CD4-positive, CD25-positive, alpha-beta regulatory T cell (primary cell): ENCODE measurements at places on chromosomes 1 and 21. TPM values are rescaled to one million over a fixed set of nuclear protein-coding genes. Genes with fewer than 3 reads are reported as not detected.
A peak's percentile ranks its signal among the peaks of the same experiment; 100 is the strongest.

- peaks cover 2% of the 10 kb centered on the region for H3K27me3 ChIP-seq
- H3K27ac ChIP-seq: no peak overlapping the region
- H3K4me1 ChIP-seq: peaks cover 25% of the 10 kb centered on the region
- H3K36me3 ChIP-seq: no peaks in the 10 kb centered on the region
- H3K4me3 ChIP-seq: peak overlapping the region; percentile 90
These were observed 642 bp upstream of the CREG1 start for GRCh38 chr1:167554028-167554779.

DNA sequence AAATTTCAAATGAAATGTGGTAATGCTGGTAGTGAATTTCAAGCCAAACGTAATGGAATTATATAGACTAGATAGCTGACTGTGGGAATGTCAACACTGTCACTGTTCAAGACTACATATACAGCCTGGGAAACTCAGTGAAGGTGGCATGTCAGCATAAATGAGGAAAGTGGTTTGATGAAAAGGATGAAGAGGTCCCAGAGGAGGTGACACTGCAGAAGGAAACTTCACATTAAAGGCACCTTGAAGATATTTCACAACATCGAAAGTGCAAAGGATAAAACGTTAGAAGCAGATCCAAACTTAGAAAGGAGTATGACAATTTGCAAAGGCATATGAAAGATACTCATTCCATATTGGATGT is 25.7 kb downstream of the MAPKAPK2 start:
- no peak overlapping the region for H3K4me3 ChIP-seq
- H3K36me3 ChIP-seq: no peaks in the 10 kb centered on the region
- H3K27me3 ChIP-seq: no peaks in the 10 kb centered on the region
- DNase-seq: no peak

DNA sequence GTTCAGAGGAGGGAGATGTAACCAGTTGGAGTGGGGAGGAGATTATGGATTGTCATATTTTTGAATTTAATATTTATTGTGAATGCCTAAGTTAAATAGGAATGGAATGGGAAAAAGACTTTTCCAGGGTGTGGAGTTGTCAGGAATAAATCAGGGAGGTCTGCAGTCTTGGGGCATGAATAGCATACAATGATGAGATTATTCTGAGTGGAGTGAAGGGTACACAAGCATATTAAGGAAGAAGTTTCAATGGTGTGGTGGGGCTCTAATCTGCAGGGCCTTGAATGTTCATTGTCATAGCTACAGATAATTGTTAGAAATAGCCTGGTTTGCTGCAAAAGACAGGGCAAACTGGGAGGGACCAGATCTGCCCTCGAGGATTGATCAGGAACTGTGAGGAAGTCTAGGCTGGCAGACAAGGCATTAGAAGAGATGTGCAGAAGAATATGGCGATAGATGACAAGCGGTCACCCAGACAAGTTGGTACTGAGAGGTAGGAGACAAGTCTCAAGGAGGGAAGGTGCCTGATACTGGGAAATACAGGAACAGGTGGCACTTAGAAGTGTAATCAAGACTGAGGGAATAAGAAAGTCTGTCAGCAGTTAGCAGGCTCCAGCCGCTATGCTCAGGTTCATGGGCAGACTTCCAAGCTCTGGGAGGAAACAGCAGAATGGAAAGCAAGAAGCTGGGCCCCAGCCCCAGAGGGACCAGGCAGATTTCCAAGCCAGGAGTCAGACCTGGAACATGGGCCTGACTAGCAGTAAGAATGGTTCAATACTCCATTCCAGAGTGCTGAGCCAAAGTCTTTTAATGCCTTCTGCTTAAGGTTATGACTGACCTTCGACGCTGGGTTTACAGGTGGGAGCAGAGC is 20.9 kb upstream of the RGL1 start:
- H3K27ac ChIP-seq: no peak overlapping the region
- H3K4me3 ChIP-seq: no peak overlapping the region
- H3K36me3 ChIP-seq: no peaks in the 10 kb centered on the region
- H3K27me3 ChIP-seq: no peaks in the 10 kb centered on the region
- H3K4me1 ChIP-seq: no peaks in the 10 kb centered on the region

GRCh38 chr1:55347866-55348265 is 132.7 kb upstream of the USP24 start:
- no peak overlapping the region for H3K27ac ChIP-seq
- no peaks in the 10 kb centered on the region for H3K4me1 ChIP-seq

- H3K4me3 ChIP-seq: no peak overlapping the region
- no peak for DNase-seq
- H3K27ac ChIP-seq: no peak overlapping the region
- H3K4me1 ChIP-seq: no peaks in the 10 kb centered on the region
These were observed 6.4 kb downstream of the PBX1 start for GRCh38 chr1:164565357-164565756.

DNA sequence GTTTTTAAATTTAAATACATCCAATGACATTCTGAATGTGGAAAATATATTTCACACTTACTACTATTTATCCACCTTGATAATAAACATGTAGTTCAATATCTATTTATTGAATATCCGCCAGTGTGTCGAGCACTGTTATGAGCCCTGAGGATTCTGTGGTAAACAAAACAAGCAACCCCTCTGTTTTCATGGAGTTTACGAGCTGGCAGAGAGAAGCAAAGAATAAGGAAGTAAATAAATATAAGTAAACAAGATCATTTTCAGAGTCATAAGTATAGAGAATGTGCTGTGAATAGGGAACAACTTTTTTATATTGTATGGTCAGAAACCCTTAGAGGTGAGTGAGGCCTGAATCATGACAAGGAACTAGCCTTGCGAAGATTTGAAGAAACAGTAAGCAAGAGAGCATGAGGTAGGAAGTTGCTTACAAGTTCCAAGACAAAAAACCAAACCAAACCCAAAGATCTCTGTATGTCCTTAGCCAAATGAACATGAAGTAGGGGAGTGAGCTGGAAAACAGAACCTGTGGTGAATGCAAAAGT is 6.4 kb upstream of the SERBP1 start:
- H3K36me3 ChIP-seq: no peaks in the 10 kb centered on the region
- no peak overlapping the region for H3K27ac ChIP-seq

DNA sequence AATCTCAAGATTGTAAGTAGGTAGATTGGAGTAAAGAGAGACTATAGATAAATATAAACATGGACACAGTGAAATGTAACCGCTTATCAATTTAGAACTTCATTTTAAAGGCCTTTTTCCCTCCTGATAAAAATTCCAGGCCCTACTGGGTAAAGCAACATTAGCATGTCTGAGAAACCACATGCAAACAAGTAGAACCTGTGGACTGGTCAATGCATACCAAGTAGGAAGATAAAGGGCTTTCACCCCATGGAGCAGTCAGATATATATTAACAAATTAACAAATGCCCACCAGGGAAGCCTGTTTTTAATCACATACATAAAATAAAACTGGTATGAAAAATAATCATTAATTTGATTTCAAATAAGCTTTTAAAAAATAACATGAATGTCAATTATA is 8.1 kb downstream of the DPH5 start:
- H3K27me3 ChIP-seq: no peaks in the 10 kb centered on the region
- H3K27ac ChIP-seq: no peak overlapping the region
- H3K36me3 ChIP-seq: peaks cover 18% of the 10 kb centered on the region
- no peaks in the 10 kb centered on the region for H3K4me1 ChIP-seq
- DNase-seq: no peak

GRCh38 chr1:223487887-223488259 is 94.7 kb downstream of the CCDC185 start:
- DNase-seq: no peak
- H3K27me3 ChIP-seq: no peaks in the 10 kb centered on the region
- H3K4me1 ChIP-seq: peaks cover under 1% of the 10 kb centered on the region
- H3K36me3 ChIP-seq: no peaks in the 10 kb centered on the region
- no peak overlapping the region for H3K4me3 ChIP-seq

DNA sequence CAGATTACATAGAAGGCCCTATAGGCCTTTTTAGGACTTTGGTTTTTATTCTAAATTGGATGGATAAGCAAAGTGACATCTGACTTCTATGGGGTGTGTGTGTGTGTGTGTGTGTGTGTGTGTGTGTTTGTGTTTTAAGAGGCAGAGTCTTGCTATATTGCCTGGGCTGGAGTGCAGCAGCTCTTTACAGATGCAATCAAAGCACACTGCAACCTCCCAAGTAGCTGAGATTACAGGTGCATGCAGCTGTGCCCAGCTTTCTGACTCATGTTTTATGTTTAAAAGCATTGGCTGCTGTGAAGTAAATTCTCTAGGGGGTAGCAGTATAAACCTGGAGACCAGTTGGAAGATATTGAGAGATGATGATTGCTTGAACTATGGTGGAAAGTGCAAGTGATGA is 12.4 kb upstream of the EVI5 start:
- no peaks in the 10 kb centered on the region for H3K4me1 ChIP-seq
- H3K4me3 ChIP-seq: no peak overlapping the region
- no peak overlapping the region for H3K27ac ChIP-seq
- H3K27me3 ChIP-seq: peaks cover 12% of the 10 kb centered on the region
- H3K36me3 ChIP-seq: no peaks in the 10 kb centered on the region
- DNase-seq: no peak

DNA sequence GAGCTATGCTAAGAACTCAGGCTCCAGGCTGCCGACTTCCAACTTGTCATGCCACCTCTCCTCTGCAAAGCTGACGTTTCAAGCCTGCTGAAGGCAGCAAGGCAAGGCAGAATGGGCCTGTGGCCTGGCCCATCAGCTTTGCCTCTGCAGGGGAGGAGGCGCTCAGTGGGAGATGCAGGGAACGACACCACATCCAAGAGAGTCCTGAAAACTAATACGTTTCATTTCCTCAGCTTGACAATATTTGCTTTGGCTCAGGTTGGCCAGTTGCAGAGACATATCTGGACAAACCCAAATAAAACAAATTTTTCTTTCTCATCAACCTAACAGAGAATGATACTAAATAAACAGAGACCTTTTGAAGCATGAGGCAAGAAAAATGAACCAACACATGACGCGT is 35.3 kb downstream of the BEND5 start:
- no peak overlapping the region for H3K4me3 ChIP-seq
- no peaks in the 10 kb centered on the region for H3K36me3 ChIP-seq
- no peaks in the 10 kb centered on the region for H3K27me3 ChIP-seq
- H3K4me1 ChIP-seq: no peaks in the 10 kb centered on the region

DNA sequence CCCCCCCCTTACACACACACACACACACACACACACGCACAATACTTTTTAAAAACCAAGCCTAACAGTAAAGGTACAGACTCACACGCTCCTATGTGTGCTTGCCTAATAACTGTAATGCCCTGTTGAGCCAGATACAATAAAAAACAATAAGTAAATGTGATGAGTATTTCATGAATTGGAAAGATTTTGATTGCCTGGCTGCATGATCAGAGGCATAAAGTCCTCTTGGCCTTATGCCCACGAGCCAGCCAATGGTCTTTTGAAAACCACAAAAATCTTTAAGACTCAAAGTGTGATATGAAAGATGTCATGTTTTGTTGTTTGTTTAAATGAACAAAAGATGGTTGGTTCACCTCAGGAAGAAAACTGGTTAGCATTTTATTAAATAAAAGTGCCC is 441.9 kb upstream of the ZRANB2 start:
- H3K4me3 ChIP-seq: no peak overlapping the region
- H3K4me1 ChIP-seq: no peaks in the 10 kb centered on the region
- H3K36me3 ChIP-seq: no peaks in the 10 kb centered on the region
- no peaks in the 10 kb centered on the region for H3K27me3 ChIP-seq
- no peak for DNase-seq
- H3K27ac ChIP-seq: no peak overlapping the region

GRCh38 chr1:246179401-246179800 is 327.7 kb downstream of the SMYD3 start:
- no peaks in the 10 kb centered on the region for H3K27me3 ChIP-seq
- no peak overlapping the region for H3K4me3 ChIP-seq
- H3K4me1 ChIP-seq: no peaks in the 10 kb centered on the region
- H3K27ac ChIP-seq: no peak overlapping the region
- H3K36me3 ChIP-seq: no peaks in the 10 kb centered on the region

DNA sequence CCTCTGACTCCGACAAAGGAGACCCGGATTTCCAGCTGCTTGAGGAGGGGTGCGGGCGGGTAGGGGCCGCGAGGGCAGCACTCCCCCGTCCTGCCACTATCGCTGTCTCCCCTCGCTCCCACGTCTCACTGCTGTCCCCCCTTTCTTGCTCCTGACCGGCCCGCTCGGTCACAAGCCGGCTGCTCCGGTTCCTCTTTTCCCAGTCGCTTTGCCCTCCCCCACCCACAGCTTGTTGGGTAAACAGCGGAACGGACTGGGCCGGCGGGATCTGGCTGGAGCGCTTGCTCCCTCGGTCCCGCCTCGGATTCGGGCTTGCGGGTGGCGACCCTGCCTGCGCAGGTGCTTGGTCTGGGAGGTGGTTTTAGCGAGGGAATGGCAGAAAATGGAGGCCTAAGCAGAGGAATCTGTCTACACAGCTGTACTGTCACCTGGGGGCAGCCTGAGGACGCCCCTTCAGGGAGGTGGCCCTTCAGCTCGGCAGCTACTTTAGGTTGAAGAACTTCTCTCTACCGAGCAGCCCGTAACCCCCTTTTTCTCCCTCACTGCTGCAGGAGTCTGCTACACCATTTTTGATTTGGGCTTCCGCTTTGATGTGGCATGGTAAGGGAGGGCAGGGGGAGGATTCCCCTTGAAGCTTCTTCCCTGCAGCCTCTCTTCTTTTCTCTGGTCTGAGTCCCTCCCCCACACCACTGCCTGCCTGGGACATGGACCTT is 645 bp downstream of the ATP6V0B start:
- H3K27ac ChIP-seq: peak overlapping the region; percentile 81
- no peaks in the 10 kb centered on the region for H3K27me3 ChIP-seq
- H3K36me3 ChIP-seq: peaks cover 23% of the 10 kb centered on the region

- no peaks in the 10 kb centered on the region for H3K4me1 ChIP-seq
- no peak for DNase-seq
- H3K36me3 ChIP-seq: no peaks in the 10 kb centered on the region
- H3K27me3 ChIP-seq: no peaks in the 10 kb centered on the region
- H3K4me3 ChIP-seq: no peak overlapping the region
- H3K27ac ChIP-seq: no peak overlapping the region
These were observed 234.5 kb upstream of the HOOK1 start for GRCh38 chr1:59580257-59580656.

DNA sequence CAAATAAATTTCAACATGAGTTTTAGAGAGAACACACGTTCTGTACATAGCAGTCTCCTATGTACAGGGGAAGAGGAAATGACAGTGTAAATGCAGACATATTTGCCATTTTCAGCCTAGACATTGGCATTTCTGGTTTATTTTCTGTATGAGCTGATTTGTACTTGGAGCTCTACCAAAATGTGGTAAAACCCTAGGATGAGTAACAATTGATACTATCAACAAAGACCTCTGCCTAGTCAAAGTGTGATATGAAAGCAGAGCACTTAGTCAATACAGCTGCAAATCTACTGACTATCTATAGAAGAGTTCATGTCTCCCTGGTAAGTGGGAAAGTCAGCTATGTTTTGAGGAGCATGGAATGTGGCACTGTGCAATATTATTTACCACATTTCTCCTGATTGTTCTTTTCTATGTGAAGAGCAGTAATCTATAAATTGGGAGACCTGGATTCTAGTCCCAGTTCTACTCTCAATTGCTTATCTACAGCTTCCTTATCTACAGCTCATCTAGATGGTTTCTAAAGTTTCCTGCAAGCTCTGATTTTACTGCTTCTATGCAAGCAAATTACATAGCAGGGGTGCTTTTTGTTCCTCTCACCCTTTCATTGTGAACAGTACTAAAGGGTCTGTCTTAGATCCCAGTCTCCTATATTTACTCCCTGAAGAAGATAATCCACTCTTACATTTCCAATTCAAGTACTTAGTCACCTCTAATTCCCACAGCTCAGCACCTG is 334.2 kb downstream of the NTNG1 start:
- no peak overlapping the region for H3K4me3 ChIP-seq
- H3K36me3 ChIP-seq: no peaks in the 10 kb centered on the region
- H3K27ac ChIP-seq: no peak overlapping the region
- H3K4me1 ChIP-seq: no peaks in the 10 kb centered on the region

Gene PLA2G5
- not detected for total RNA-seq

Gene PLA2G4A
- total RNA-seq: not detected

Gene WNT3A
- not detected for total RNA-seq

Gene MTARC1
- not detected for total RNA-seq

Gene ORC1
- total RNA-seq: 3.0 TPM

Gene MAGI3
- 4.9 TPM for total RNA-seq

Gene KCNT2
- not detected for total RNA-seq

Gene IGSF21
- total RNA-seq: not detected
